Smooth muscle cell of the umbilical artery (primary cell): ENCODE measurements at places on chromosomes 6 and 20. TPM values are rescaled to one million over a fixed set of nuclear protein-coding genes. Genes with fewer than 3 reads are reported as not detected.

The TMEM74B gene
- 0.14 TPM in 1 of 2 replicates, not detected in the other for total RNA-seq

The DYNLT2 gene
- total RNA-seq: 0.83 and 1.2 TPM in 2 replicates

The KHDC3L gene
- total RNA-seq: not detected in 2 replicates

The LY6G6D gene
- not detected in 2 replicates for total RNA-seq

The NOTCH4 gene
- 0.42 and 1.5 TPM in 2 replicates for total RNA-seq

The CPNE5 gene
- 0.18 and 0.30 TPM in 2 replicates for total RNA-seq

The ELOVL2 gene
- 0.65 and 0.89 TPM in 2 replicates for total RNA-seq

The KHDRBS2 gene
- not detected in 2 replicates for total RNA-seq
